Dermis microvascular lymphatic vessel endothelial cell (primary cell): ENCODE measurements at places on chromosomes 12 and 14.

DNA sequence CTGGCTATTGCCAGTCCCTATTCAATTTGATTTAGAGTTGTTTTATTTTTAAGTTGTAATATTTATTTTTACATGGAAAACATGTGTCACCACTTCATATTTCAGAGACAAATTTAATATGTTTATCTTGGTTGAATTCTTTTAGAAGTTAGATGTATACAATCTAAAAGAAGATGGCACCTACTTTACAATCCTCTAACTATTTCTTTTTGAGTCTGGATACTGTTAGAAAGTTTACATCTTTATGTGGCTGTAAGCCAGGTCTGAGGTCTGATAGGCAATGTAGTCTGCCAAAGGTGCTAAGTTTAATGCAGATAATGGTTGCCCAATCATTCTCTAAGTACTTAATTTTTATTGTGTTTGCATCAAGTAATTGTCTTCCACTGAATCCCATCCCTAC is 7.2 kb upstream of the LMO3 start:
- no peak for DNase-seq

DNA sequence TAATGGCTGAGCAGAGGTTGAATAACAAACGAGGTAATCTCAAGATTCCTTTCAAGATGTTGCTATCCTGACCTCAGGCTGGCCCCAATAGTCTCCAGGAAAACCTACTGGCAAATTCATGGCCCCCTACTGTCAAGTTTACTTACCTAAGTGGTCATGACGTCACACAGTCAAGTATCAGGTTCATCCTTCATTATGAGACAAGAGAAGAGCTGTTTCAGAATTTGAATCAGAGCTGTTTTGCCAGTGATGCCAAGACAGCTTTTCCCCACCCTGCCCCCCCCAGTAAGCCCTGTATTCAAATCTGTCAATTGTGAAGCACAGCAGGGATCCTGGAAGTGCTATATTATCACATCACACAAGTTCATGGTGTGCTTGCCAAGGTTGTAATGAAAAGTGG is 509.6 kb downstream of the NOVA1 start:
- no peak for DNase-seq

- DNase-seq, result no peak
Observed at GRCh38 chr12:122978507-122978955, 1.9 kb upstream of the ARL6IP4 start.

- DNase-seq, result no peak
Observed at GRCh38 chr12:53601296-53601847, 24.8 kb downstream of the ATF7 start.

DNA sequence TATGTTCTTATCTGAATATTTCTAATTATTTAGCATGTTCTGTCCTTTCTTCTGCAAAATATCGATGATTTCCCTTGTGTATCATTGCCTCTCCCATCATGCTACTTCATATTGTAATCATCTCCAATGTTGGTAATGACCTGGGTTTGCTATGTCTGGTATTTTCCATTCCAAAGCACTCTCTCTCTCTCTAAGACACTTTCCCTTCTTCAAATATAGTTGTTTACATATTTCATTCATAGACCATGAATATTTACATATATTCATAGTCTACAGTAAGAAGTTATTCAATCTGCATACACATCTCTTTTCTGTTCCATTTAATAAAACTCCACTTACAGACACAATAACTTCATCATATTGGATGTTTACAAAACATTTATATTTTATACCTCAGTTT is 1516.5 kb upstream of the FLRT2 start:
- DNase-seq, result no peak

GRCh38 chr12:31325524-31325875 is 450 bp downstream of the SINHCAF start:
- DNase-seq, result no peak

DNA sequence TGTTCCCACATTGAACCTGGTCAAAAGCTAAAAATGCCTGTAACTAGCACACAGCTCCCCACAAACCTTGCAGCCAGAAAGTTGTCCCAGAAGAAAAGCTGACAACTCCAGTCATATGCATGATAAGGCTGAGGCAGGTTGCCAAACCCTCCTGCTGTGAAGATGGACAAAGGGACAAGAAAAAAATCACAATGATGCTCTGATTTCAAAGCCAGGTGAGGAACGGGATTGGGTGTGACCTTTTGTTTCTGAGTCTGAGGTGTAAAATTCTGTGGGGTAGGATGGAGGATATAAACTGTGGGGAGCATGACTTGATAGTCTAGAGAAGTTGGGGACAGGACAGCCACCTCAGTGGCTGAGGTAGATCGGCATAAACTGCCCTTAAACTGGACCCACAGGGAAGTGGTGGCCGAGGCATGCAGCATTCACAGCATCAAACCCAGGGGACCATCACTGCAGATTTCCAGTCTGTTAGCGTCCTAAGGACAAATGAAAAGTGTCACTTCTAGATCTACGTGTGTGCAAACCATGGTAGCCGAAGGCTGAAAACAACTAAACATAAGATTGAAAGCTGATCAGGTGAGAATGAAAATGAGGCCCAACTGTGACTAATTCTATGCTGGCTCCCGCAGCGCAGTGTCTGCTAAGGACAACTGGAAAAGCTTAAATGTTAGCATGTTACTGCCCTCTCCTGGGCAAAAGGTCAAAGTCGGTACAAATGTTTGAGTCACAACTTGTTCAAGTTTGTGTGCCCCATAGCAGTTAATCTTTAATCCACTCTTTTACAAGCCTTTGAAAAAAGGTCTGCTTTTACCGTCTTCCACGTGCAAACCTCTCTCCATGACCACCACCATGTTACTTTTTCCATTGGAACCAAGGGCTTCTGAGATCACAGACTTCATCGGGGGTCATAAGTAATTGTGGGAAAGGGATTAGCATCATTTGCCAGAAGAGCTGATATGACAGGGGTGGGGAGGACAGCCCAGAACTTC is 39.8 kb downstream of the GRIN2B start:
- DNase-seq, result peak; percentile 5

- DNase-seq, result no peak
Observed at GRCh38 chr14:34931206-34931605, 51.6 kb upstream of the SRP54 start.

DNA sequence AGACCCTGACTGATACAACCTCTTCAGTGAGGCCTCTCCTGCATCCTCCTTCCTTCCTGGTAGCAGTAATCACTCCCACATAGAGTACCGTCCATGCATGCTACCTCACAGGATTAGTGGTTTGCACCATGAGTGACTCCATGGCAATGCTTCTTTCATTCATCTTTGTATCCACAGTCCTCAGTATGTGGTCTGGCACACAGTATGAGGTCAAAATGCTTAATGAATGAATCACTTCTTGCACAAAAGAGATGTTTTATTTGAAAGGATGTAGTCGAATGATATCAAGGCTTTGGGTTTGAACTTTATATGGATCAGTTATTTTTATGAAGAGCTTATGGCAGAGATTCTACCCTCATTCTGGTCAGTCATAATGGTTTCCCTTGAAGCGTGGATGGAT is 42.2 kb downstream of the KCNA5 start:
- DNase-seq, result no peak

DNA sequence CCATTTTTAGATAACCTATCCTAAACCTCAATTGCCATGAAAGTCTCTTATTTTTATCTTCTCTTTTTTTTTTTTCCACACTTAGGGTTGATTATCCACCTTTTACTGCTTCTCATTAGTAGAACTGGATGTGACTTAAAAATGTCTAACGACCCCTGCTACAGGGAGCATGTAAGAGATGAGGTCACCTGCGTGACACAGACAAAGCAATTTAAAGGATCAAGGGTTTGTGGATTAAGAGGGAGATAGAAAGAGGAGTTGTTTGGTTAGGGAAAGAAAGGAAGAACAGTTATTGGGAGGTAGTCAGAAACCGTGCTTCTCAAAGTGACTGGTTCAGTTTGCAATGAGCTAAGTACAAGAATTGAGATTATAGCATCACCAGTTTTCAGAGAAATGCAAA is 239.1 kb downstream of the ALX1 start:
- no peak for DNase-seq
